ENCODE measurements at places on chromosomes 1 and 21. TPM values are rescaled to one million over a fixed set of nuclear protein-coding genes. Genes with fewer than 3 reads are reported as not detected.

GRCh38 chr1:30806381-30807317 lies 49.1 kb upstream of the LAPTM5 start:
- 0 out of 2 replicates have a peak, but pooled peaks cover 13% of the 10 kb centered on the region for H3K27me3 ChIP-seq
- H3K36me3 ChIP-seq = no peaks in the 10 kb centered on the region
- DNase-seq = no peak
- H3K27ac ChIP-seq = no peak overlapping the region
- peaks cover 21% of the 10 kb centered on the region for H3K4me1 ChIP-seq
- no peak overlapping the region for H3K4me3 ChIP-seq

- H3K27ac ChIP-seq = no peak overlapping the region
- no peak overlapping the region for H3K4me3 ChIP-seq
These were observed 9.8 kb downstream of the SLC9A1 start for GRCh38 chr1:27144920-27145661.

GRCh38 chr1:97245682-97246081 lies 524.1 kb downstream of the PTBP2 start:
- DNase-seq = no peak
- H3K4me3 ChIP-seq = no peak overlapping the region
- H3K27ac ChIP-seq = no peak overlapping the region
- H3K36me3 ChIP-seq = no peaks in the 10 kb centered on the region

- H3K4me1 ChIP-seq = 0 out of 2 replicates have a peak, but pooled peaks cover 2% of the 10 kb centered on the region
- no peak for DNase-seq
- H3K27ac ChIP-seq = no peak overlapping the region
- no peaks in the 10 kb centered on the region for H3K36me3 ChIP-seq
- no peaks in the 10 kb centered on the region for H3K27me3 ChIP-seq
These were observed 85.2 kb downstream of the ARHGEF10L start for GRCh38 chr1:17624611-17625233.

DNA sequence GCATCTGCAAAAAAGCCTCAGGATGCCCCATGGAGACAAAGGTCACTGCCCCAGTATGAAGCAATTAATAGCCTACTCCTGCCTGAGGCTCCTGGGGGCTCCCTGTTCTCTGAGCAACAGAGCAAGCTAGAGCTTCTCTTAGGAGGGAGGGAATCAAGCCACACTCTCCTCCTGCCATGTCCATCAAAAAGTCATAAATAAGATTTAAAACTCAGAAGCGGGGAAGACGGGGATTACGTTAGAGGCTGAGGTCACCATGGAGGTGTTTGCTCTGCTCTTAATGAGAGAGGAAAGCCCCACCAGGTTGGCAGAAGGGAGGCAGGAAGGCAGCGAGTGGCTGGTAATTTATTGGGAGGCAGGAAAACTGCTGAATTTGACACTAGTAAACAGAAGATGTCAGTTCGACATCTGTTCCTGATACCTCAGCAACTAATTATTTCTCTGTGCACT lies 98.4 kb upstream of the TNR start:
- H3K36me3 ChIP-seq = no peaks in the 10 kb centered on the region
- no peaks in the 10 kb centered on the region for H3K27me3 ChIP-seq
- no peaks in the 10 kb centered on the region for H3K4me1 ChIP-seq
- H3K4me3 ChIP-seq = no peak overlapping the region

GRCh38 chr21:32003411-32003810 lies 130.6 kb downstream of the HUNK start:
- no peak overlapping the region for H3K4me3 ChIP-seq
- H3K27me3 ChIP-seq = no peaks in the 10 kb centered on the region
- no peaks in the 10 kb centered on the region for H3K36me3 ChIP-seq
- DNase-seq = no peak

FAM78B gene
- polyA plus RNA-seq = 3.0 TPM

- H3K4me3 ChIP-seq = no peak overlapping the region
- H3K36me3 ChIP-seq = no peaks in the 10 kb centered on the region
- H3K27me3 ChIP-seq = no peaks in the 10 kb centered on the region
- H3K27ac ChIP-seq = no peak overlapping the region
- no peaks in the 10 kb centered on the region for H3K4me1 ChIP-seq
These were observed 75.9 kb upstream of the VCAM1 start for GRCh38 chr1:100643471-100644196.

GRCh38 chr1:235818632-235819136 lies 48.0 kb downstream of the LYST start:
- H3K36me3 ChIP-seq = no peaks in the 10 kb centered on the region
- no peak overlapping the region for H3K27ac ChIP-seq
- no peak overlapping the region for H3K4me3 ChIP-seq
- H3K27me3 ChIP-seq = no peaks in the 10 kb centered on the region

Data from H1 (cell line).